ENCODE measurements at places on chromosomes 12 and 14.

DNA sequence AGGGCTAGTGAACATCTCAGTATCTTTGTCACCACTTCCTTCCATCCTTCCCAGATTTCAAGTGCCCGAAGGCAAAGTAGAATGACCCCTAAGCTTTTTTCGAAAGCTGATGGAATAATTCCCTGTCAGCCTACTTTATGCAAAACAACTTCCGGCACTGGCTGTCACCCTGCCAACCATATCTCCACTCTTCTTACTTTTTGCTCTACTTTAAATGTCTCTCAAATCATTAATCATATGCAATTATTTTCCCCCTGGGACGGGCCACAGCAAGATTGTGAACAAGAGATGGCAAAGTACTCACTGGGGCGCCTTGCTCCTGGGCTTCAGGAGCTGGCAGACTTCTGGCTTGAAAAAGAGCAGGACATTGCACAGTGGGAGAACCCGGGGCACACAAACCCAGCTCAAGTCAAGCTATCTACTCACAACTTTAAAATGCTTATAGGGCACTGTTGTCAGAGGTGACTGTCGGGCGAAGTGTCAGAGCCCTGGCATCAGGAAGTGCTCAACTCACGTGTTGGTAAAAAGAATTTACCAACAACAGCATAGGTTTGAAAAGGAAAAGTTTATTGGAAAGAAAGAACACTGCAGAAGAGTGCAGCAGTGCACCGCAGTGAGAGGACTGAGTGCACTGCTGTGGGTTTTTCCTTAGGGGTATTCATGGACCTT, 373.5 kb downstream of the PAWR start:
- DNase-seq: no peak

DNA sequence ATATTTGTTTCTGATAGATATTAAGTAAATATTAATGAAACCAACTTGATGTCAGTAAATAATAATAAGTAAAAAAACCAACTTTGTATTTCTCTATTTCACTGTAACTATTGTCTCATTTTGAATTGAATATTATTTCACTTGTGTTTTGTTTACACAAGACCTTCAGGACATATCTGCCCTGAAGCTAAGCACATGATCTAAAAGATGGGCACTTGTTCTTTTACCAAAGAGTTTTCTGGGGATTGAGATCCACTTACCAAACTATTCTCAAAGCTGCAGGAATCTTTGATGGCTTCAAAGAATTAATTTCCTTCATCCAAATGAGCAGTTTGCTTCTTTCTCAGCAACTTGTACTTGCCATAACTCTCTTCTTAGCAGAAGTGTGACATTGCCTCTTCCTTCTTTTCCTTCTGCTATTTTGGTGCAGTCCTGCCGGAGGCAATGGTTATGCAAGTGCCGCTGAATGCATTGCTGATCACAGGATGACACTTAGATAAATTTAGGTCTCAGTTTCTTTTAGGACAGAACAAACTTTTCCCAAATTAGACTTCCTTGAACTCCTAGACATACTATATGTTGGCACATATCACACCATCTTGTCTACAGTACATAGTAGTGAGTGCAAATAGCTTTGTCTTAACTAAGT, 9.2 kb downstream of the FAR2 start:
- DNase-seq: peak; percentile 70

- DNase-seq: peak; percentile 15
Observed at GRCh38 chr12:14452865-14453264, 87.4 kb downstream of the ATF7IP start.

DNA sequence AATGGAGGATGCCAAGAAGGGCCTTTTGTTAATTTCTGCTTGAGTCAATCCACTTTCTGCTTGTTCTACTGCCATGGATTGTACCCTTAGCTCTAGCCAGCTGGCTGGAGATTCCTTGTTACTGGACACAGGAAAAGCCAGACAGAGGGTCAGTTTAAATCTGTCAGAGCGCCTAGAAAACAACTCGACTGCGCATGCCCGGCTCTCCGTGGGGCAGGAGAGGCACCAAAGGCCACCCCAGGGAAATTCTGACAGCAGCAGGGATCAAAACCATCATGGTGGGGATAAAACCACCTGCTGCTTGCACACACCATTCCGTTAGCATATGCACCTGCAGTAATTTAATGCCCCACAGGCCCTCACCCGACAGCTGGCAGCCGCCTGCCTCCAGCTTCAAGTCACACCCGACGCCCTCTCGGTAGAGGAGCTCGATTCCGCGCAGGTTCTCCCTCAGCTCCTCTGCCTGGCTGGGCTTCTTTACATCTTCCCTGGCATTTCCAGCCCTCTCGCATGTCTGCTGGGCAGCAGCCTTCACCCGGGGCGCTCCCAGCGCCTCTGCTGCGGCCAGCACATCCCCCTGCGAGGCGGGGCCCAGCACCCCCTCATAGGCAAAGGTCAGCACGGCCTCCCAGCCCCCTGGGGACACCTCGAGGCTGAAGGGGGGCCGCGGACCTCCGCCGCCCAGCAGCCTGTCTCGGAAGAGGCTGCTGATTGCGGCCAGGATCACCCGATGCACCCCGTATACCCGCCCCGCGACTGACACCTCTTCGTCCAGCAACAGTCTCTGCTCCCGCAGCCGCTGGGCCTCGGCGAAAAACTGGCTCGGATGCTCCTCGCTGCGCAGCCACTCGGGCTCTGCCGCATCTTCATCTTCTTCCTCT, 1.0 kb downstream of the KLHL33 start:
- DNase-seq: no peak

DNA sequence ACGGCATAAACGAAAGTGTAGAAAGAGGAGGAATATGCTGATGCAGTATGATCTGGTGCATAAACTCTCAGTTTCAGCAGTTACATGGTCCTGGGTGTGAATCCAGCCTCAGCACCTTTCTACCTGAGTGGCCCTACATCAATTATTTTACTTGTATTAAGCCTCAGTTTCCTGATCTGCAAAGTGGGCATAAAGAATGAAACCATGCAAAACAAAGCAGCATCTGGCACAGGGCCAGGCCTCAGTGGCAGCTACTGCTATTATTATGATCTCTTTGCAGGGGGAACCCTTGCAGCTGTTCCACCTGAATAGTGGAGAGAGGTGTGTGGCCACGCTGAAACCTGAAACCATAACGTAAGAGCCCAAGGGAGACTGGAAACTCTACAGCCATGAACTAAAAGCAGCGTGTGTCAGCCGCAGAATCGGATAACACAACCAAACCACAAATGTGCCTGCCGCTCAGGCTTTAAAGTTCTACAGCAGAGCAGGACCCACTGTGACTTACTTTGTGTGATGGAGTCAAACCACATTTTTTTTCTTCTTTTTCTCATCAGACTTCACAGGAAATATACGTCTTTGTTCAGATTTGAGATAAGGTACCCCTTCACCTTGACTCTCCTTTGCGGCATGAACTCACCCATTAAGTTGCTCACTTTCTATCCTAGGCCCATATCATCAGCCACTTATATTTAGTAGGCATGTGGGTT, 29.2 kb upstream of the FOS start:
- DNase-seq: peak; percentile 89

DNA sequence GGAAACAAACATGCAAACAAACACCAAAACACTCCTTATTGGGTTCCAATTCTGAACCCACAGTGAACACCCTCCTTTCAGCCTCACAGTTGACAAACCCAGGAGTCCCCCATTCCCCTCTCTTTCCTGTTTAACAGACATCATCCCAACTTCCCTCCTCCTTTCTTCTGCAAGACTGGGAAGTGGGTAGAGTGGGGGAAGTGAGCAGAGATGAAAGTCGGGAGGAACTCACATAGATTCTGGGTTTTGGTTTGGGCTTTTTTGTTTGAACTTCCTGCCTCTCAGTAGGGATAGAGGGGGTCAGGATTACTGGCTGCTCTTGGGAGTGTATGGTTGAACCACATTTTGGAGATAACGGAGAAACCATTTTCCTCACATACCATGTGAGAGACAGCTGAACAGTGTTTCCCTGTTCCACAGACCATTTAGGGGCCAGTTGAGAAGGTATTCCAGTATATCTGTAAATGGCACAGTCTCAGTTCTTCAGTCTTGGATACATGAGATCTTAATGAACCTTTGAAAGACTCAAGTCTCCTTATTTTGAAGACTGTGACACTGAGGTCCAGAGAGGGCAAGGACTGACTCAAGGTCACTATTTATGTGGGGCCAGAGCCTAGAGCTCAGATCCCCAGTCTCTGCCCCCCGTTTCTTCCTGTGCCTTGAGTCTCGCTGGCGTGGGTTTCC, 3.9 kb upstream of the GPR84 start:
- DNase-seq: no peak

DNA sequence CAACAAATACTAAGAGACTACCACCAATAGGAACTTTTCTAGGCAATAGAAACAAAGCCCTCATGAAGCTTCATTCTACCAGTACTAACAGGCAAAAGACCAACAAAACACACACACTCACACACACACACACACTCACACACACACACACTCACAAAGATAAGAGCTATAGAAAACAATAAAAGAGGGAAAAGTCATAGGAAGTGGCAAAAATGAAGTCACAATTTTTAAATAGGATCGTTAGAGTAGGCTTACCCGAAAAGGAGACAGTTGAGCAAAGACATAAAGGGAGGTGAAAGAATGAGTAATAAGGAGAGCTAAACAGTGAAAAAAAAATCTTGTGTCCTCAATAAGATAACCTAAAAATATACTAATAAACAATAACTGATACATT, 66.5 kb downstream of the C2CD5 start:
- DNase-seq: no peak

GRCh38 chr14:38951451-38951850, 151.6 kb downstream of the SEC23A start:
- no peak for DNase-seq

GRCh38 chr14:103854822-103855733, 7.7 kb upstream of the PPP1R13B start:
- no peak for DNase-seq

DNA sequence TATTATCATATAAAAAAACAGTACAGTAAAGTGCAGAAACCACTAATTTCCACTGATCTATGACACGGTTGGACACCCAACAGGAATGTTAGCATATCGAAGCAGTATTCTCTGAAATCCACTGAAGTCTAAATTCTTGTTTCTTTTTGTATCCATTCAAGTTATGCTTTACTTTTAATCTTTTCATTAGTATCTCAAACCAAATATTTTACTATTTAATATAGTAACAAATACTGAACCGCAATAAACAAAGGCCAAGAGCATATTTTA, 41.1 kb downstream of the ATXN2 start:
- DNase-seq: no peak

GRCh38 chr12:84696908-84697540, 215.6 kb downstream of the SLC6A15 start:
- DNase-seq: no peak

GRCh38 chr14:106317593-106317992, 791.2 kb downstream of the TMEM121 start:
- DNase-seq: no peak

DNA sequence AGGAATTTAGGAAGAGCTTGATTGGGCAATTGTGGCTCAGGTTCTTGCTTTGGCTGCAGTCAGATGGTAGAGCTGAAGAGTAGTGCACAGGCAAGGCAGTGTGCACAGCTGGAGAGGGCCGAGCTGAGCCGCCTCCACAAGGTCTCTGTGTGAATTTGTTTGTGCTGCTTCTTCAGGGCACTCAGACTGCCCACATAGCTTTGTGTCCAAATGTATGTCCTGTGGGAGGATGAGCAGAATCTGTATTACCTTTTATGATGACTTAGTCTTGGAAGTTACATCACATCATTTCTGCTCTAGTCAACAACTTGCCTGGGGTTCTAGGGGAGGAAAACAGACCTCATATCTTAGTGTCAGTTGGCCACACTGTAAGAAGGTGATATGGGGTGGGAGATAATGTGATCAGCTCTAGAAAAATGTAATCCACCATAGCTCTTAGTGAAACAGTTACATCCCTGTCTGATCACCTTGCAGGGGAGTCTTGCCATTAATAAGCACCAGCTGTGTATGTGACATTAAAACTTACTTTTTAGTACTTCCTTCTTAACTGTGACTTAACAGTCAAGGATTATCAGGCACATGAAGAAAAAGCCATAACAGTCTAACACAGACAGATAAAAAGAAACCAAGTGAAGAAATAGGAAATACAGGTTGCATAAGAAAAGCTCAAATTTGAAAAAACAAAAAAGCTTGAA, 53.4 kb downstream of the RCOR1 start:
- peak; percentile 81 for DNase-seq

- no peak for DNase-seq
Observed at GRCh38 chr12:109329003-109329402, 18.7 kb upstream of the MYO1H start.

DNA sequence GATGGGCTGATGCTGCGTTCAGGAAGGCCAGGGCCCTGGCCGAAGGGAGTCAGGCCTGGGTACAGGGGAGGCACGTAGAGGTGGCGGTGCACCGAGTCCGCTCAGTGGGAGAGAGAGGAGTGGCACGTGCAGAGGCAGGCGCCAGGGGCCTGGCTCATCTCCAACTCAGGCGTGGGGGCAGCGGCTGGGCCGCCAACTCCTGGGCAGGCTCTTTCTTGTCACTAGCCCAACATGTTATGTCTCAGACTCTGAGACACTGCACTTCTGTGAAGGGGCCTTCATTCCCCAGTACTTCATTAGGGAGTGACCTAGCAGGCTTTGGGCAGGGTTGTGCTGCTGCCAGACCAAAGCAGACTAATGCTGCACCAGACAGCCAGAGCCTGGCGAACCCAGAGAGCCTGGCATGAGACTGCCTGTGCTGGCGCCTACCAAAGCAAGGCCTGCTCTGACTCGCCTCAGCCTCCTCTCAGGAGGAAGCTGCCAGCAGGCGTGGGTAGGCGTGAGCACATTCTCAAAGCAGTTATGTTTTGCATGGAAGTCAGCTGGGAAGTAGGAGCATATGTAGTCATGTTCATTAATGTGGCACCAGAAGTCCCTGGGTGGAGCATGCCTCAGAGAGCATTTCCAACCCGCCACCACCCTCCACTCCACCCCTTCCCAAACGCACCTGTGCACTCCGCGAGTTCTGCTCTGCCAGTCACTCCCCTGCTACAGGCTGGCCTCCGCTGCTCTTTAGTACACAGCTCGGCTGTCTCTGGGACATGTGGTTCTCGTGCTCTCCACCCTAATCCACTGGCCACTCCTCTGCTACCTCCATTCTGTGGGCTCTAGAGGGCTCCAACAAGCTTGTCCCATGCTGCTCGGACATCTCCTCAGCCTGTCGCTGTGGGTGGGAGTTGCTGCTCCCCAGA, 9.7 kb downstream of the CKB start:
- peak; percentile 80 for DNase-seq

DNA sequence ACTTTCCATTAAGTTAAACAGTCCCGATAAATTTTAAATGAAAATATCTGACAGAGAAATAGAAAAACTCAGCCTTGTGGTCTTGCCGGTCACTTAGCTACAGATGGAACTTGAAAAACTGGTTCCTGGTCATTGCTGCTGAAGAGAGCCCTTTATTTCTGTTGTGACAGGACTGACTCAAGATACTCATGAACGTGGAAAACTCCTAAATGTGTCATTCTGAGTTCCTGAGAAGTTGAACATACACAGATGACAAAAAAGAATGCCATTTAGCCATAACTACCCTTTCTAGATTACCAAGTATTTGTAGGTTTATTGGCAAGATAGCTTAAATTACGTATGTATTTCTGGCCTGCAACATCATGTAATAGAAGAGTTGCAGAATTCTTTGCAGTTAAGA, 134.2 kb downstream of the HMGA2 start:
- DNase-seq: no peak

GRCh38 chr14:90979515-90979914, 80.9 kb downstream of the RPS6KA5 start:
- DNase-seq: no peak

GRCh38 chr12:49109641-49110463, 795 bp downstream of the LMBR1L start:
- no peak for DNase-seq

Measured in hematopoietic multipotent progenitor cell treated with erythropoietin and hydrocortisone succinate and interleukin-3 and kit ligand, for 4 days (in vitro differentiated cells).